ENCODE measurements at places on chromosomes 4 and X.

DNA sequence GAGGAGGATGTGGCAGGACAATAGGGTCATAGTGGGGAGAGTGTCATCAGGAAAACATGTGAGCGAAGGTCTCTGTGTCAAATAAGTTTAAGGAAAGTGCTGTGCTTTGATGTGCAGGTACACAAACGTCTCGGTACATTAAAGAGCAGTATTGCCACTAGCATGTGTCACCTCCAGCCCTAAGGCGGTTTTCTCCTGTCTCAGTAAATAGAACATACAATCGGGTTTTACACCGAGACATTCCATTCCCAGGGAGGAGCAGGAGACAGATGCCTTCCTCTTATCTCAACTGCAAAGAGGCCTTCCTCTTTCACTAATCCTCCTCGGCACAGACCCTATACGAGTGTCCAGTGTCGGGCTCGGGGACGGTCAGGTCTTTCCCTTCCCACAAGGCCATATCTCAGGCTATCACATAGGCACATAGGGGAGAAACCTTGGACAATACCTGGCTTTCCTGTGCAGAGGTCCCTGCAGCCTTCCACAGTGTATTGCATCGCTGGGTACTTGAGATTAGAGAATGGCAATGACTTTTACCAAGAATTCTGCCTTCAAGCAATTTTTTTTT is 684.5 kb downstream of the PDHA2 start:
- DNase-seq: no peak

GRCh38 chr4:52659722-52660261 is 691 bp upstream of the USP46 start:
- no peak for DNase-seq

GRCh38 chr4:34718576-34719245 is 1525.6 kb downstream of the ARAP2 start:
- DNase-seq: no peak

DNA sequence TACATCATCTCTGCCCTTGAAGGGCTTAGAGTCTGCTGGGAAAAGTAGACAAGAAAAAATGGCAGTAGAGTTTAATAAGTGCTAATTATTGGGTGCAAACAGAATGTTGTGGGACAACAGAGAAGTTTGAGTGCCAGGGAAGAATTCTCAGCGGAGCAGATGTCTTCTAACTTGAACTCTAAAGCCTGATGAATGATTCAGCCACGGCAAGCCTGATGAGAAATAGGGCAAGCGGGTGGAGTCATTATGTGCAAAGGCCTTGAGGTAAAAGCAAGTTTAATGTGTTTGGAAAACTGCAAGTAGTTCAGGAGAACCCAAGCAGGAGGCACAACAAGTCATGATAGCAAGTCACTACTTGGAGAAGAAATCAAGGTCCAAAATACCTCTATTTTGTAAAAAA is 37.5 kb downstream of the GC start:
- DNase-seq: no peak

- no peak for DNase-seq
Observed at GRCh38 chrX:51759055-51759839, 16.0 kb downstream of the GSPT2 start.

All from stimulated activated CD8-positive, alpha-beta memory T cell treated with anti-CD3 and anti-CD28 coated beads, Interleukin-7, amount 100 ng/mL, for 1 hour (primary cell).